ENCODE measurements at places on chromosomes 13 and 19.

DNA sequence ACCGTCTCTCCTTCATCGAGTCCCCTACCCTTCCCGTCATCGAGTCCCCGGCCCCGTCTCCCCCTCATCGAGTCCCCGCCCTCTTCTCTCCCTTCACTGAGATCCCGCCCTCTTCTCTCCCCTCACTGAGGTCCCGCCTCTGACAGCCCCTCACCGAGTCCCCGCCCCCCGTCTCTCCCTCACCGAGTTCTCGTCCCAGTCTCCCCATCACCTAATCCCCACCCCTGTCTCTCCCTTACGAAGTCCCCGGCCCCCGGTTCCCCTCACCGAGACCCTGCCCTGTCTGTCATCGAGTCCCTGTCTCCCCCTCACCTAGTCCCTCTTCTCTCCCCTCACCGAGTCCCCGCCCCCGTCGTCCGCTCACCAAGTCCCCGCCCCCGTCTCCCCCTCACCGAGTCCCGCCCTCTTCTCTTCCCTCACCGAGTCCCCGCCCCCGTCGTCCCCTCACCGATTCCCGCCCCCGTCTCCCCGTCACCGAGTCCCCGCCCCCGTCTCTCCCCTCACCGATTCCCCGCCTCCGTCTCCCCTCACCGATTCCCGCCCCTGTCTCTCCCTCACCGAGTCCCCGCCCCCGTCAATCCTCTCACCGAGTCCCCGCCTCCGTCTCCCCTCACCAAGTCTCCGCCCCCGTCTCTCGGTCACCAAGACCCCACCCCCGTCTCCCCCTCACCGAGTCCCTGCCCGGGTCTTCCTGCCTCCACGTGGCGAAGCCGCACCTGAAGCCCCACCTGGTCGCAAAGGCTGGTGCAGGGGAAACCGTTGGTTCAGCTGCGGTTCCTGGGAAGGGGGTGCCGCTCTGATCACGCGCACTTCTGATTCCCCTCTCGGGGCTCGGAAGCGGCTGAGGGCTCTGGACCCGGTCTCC is 23.9 kb upstream of the ZNF846 start:
- DNase-seq: peak; percentile 89

DNA sequence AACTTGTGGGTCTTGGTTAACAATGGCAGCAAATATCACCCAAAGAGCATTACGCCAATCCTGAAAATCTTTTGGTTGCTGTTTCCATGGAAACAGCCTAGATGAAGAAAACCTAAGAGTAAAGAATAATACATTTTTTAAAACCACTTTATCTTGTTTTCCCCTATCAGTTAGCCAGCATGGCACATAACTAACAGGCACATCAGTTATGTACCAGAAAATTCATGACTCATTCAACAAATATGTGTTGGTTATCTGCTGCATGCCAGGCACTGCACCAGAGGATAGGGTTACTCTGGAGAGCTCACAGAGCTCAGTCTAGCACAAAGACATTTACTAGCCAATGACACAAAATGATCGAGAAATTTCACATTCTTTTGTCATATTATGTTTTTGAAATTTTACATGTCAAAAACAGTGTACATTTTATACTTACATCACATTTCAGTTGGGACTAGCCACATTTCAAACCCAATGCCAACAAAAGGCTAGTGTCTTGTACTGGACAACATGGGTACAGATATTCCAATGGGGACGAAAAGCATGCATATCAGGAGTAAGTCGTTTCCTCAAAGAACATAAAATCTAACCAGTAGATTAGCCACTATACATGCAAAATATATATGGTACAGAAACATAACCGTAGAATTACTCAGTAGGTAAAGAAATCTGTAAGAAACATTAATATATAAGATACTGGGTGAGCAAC is 20.3 kb downstream of the LNX2 start:
- no peak for DNase-seq

DNA sequence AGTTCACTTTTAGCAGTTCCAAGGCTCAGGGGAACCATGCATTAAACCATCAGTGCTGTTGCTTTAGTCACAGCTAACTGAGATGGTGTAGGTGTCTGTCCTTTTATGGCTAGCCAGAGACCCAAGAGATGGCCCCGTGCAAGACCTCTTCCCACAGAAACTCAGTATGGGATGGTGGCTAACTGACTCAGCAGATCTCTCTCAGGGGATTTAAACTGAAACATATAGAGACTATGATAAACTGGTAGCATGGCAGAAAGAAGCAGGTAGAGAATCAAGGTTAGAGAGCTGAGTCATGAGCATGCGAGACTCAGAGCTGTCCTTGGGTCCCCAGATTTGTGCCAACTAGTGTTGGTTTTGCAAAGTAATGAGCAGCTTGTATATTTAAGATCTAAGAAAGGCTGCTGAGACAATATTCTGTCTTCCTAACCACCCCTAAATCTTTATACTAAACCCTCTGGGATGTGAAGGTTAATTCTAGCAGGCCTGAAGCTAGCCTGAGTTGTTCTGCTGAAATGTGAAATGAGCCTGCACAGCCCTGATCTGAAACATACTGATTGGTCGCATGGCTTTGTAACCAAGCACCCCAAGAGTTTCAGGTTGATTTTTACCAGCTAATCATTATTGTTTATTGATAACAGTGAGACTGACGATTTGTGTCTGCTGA is 6.5 kb upstream of the SCEL start:
- DNase-seq: no peak

GRCh38 chr19:9881720-9882119 is 46.6 kb downstream of the PIN1 start:
- no peak for DNase-seq

DNA sequence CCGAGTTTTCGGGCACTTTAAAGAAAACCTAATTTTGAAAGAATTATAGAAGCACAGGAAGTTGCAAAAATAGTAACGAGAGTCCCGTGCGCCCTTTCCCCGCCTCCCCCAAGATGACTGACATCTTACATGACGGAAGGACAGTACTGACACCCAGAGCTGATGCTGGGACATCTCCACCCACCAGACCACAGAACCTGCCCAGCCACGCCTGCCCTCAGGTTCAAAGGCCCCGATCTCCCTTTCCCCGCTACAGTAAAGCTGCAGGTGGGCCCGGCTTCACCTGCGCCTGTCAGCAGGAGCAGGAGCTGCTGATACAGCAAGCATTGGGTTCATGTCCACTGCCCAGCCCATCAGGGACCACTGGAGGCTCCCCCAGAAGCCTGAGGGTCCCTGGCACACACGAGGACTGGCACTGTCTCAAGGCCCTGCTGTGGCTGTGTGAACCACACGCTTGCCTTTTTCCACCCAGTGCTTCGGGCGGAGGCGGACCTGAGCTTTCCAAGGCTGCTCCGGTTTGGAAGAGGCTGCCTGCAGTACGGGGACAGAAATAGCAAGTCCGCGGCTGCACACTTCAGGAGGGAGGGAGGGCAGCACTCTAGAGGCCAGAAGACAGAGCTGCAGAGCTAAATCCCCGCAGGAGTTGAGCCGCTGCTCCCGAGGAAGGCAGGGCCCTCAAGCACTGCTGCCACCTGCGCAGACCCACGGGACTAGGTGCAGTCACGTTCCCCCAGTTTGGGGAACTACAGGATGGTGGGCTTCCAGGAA is 8.7 kb downstream of the MAP2K2 start:
- no peak for DNase-seq

DNA sequence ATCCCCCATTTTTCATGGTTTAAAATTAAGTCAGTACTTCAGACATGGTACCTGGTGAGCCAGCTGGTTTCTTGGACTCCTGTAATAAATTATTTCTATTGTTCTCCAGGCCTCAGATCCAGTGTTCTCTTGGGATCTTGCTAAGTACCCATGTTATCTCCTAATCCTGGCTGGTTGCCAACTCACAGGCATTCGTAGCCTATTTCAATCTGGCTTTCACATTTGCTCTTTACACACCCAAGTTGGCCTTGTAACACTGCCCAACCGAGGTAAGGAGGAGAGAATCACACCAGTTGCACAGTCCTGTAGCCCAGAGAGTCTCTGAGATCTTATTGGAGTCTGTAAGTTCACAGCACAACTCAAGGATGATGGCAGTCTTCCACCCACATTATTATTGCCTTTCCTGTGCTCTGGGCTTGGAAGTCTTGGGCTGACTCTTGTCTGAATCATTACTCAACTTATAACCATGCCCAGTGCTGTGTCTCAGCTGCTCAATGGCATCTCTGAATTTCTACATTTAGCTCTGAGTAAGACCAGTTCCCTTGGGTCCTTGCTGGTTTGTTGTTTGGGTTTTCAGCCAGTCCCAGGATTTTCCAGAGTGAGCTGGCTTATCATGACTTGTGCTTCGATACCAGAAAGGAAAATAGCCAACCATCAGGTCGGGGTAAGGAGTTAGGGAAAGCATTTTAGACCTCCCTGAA is 76.6 kb upstream of the KLF12 start:
- DNase-seq: no peak

GRCh38 chr19:15488489-15489226 is 9.4 kb upstream of the PGLYRP2 start:
- no peak for DNase-seq

DNA sequence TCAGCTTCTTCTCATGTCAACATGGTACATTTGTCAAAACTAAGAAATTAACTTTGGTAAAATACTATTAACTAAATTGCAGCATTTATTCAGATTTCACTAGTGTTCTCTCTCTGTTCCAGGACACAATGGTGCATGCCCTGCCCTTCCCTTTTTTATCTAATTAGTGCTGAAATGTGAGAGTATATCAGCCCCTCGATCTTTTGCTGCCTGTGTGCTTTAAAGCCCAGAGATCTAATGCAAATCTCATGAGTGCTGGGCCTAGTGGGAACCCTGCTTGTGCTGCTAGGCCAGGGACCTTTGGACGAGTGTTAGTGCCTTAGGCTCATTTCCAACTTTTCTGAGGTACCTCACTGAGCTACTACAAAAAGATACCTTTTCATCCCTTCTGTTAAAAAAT is 221.1 kb upstream of the EDNRB start:
- no peak for DNase-seq

GRCh38 chr13:51793570-51794271 is 10.2 kb downstream of the DHRS12 start:
- no peak for DNase-seq

DNA sequence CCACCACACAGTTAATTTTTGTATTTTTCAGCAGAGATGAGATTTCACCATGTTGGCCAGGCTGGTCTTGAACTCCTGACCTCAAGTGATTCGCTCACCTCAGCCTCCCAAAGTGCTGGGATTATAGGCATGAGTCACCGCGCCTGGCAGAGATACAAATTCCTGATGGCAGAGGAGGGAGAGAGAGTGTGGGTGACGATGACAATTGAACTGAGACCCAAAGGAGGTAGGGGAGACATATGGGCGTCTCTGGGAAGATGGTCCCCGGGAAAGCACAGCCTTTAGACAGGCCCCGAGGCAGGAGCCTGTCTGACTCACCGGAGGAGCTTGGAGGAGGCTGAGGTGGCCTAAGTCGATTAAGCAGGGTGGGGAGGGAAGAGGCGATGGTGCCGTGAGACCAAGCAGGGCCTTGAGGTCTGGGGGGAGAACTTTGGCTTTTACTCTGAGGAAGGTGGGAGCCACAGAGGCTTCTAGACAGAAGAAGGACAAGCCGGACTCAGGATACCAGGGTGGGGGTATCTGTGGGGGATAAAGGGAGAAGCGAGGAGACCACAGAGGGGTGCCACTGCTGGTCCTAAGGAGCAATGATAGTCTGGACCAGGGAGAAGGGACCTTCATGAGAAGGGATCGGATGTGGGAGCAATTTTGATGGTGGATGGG is 38.2 kb downstream of the ARRDC2 start:
- DNase-seq: no peak

GRCh38 chr13:94660695-94661326 is 51.5 kb downstream of the SOX21 start:
- DNase-seq: no peak

DNA sequence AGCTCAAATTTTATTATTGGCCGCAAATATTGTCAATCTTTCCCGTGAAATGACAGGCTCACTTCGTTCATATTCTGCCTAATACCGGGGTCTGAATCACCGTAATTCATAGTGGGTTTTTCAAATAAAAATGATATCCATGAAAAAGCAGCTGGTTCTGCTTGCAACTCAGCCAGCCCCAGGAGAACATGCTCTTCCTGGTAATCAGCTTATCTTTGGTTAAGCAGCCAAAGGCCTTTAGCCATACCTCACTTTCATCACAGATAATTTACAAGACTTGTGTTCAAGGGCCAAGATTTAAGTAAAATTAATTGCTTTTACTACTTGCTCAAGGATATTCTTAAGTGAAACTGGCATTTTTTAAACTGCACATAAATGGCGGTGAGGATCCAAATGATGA is 22.5 kb downstream of the RNASEH2B start:
- DNase-seq: no peak

- DNase-seq: no peak
Observed at GRCh38 chr13:43484432-43485225, 302.1 kb downstream of the ENOX1 start.

DNA sequence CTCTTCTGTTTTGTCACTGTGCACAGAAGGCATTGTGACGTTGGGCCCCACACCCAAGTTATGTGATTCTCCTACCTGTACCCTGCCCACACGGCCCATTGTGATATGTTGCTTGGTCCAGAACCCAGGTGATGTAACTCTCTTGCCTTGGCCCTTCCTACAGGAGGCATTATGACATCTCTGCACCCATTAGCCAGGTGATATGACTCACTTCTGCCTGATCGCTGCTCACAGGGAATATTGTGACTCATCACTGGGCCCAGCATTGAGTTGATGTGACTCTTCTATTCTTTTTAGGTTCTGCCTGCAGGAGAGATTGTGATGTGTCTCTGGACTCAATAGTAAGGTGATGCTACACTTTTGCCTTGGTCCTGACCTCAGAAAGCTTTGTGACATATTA is 65.4 kb upstream of the ZNF91 start:
- DNase-seq: no peak

GRCh38 chr13:73119612-73120011 is 60.8 kb downstream of the KLF5 start:
- no peak for DNase-seq

DNA sequence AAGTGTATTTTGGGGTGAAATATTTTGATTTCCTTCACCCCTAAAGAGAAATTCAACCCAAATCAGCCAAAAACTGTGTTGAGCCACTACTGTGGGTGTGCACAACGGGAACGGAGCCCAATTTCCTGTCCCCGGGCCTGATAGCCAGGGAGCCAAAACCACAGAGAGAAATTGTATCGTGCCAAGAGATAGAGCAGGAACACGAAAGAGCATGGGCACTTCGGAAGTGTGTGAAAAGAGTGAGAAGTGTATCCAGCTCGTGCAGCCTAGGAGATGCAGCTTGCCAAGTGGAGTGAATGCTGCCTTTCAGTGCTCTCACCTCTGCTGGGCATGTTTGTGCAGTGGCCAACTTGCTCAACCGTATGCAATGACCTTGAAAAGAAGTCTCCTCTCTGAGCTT is 19.4 kb upstream of the PLEKHF1 start:
- DNase-seq: peak; percentile 71

DNA sequence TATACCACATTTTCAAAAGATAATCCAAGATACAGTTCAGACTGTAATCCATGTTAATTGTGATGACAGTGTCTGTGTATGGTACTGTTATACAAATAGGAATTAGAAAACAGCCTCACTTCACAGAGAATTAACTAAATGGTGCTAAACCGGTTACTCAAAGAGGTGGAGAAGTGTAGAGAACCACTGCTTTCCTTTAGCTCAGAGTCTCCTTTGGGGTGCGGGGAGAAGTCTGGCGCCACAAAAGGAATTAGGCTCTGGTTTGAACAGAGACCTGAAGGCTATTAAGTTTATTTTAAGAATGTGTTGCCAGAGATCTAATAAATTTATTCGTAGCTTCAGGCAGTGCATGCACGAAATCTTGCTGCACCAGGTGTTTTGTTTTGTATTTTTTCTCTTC is 65.8 kb downstream of the FREM2 start:
- no peak for DNase-seq

GRCh38 chr13:77000475-77000874 is 8.6 kb downstream of the CLN5 start:
- no peak for DNase-seq

Data from left lobe of liver (tissue), 2 donors.